ENCODE measurements at places on chromosomes 2 and 18. TPM values are rescaled to one million over a fixed set of nuclear protein-coding genes. Genes with fewer than 3 reads are reported as not detected.

IL18RAP gene
- total RNA-seq = 4.1 TPM

CYP1B1 gene
- 19.4 TPM for total RNA-seq

VAMP5 gene
- 28.0 TPM for total RNA-seq

SLC19A3 gene
- not detected for total RNA-seq

SERPINB8 gene
- 16.8 TPM for total RNA-seq

GPR75 gene
- total RNA-seq = 2.1 TPM

SLC23A3 gene
- total RNA-seq = 2.3 TPM

CEBPZOS gene
- 33.7 TPM for total RNA-seq

CNTNAP5 gene
- not detected for total RNA-seq

UGT1A5 gene
- total RNA-seq = not detected

SIX2 gene
- total RNA-seq = 0.09 TPM

MAP3K19 gene
- total RNA-seq = not detected

TTN gene
- 0.83 TPM for total RNA-seq

DNA sequence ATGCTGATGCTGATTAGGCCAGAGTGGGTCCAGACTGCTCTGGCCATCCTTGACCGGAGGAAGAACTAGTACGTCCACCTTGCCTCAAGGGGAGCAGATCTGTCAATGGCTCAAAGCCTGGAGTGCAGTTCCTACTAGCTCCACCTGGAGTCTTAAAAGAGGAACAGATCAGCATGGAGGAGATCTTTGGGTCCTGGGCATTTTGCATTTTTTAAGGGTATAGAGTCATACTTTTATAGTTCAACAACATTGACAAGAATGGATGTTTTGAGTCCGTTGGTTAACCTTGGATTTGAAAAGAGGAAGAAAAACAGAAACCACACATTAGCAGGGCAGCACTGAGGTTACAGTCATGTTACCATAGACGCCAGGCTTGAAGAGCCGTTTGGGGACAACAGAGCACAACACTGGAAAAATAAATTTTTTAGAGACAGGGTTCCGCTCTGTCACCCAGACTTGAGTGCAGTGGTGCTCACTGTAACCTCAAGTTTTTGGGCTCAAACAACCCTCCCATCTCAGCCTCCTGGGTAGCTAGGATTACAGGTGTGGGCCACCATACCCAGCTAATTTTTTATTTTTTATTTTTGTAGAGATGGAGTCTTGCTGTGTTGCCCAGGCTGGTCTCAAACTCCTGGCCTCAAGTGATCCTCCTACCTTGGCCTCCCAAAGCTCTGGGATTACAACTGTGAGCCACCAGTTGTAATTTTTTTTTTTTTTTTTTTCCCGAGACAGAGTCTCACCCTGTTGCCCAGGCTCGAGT lies 78.5 kb downstream of the PRKCE start:
- no peak for DNase-seq

- DNase-seq = no peak
Measured at GRCh38 chr2:211085056-211085680, 528.8 kb downstream of the CPS1 start.

- DNase-seq = no peak
Measured at GRCh38 chr2:166454006-166454595, 39.9 kb downstream of the SCN7A start.

- peak; percentile 20 for DNase-seq
Measured at GRCh38 chr2:110804915-110805314, 72.5 kb downstream of the ACOXL start.

DNA sequence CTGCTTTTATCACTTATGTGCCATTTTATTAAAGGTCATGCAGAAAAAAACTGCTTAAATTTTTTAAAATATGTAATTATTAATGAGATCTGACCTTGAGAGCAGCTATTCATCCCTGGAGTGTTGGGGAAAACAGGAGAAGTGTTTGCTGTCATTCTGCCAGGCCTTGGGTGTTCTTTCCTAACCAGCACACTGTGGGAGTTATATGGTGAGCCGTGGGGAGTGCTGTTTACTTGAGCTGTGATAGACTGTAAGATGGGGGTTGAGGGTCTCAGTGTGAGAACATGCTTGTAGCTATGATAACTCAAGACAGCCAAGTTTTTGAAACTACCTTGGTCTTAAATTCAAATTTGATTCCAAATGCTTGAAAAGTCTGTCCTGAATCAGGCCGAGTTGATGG lies 101.3 kb upstream of the ARHGAP28 start:
- DNase-seq = no peak

DNA sequence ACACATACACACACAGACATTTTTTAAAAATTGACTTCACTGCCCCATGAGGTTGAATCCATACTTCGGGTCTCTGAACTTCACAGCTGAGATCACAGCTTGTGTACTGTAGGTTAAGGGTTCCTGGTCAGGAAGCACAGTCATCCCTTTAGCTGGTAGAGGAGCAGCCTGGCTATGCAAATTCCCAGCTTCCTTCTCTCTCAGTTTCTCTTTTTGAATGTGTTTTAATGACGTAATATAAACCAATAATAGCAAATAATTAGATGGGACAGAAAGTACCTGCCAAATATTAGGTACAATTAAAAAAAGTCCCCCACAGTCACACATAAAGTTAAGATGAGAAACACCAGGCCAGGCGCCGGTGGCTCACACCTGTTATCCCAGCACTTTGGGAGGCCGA lies 178.7 kb downstream of the ZNF385B start:
- no peak for DNase-seq

DNA sequence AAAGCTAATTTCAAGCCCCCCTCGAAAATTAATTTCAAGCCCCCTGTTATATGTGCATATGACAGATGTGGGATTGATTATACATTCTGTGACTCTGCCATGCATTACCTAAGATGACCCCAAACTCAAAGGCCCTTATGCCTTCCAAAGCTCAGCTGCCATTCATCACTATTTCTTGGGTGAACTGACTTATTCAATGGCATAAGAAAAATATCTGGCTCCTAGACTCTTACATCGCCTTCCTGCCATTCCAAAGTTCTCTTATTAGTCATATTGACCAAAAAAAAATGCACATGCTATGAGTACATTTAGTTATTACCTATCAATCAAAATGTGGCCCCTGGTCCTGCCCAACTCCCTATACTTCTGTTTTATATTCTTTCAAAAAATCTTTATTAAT lies 291.8 kb upstream of the CHAC2 start:
- no peak for DNase-seq

GRCh38 chr2:74528600-74529356 lies 728 bp downstream of the AUP1 start:
- DNase-seq = no peak

DNA sequence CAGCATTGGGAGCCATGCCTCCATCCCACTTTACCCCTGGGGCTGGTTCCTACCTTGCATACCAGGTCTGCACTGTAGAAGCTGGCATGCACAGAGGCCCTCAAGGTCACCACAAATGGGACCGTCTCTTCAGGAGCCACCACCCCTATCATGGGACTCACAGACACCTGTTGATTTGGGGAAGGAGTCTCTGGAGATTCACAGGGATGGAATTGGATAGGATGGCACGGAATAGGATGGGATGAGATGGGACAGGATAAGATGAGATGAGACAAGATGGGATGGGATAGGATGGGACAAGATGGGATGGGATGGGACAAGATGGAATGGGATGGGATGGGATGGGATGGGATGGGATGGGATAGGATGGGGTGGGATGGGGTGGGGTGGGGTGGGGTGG lies 16.1 kb upstream of the CRYBA2 start:
- no peak for DNase-seq

DNA sequence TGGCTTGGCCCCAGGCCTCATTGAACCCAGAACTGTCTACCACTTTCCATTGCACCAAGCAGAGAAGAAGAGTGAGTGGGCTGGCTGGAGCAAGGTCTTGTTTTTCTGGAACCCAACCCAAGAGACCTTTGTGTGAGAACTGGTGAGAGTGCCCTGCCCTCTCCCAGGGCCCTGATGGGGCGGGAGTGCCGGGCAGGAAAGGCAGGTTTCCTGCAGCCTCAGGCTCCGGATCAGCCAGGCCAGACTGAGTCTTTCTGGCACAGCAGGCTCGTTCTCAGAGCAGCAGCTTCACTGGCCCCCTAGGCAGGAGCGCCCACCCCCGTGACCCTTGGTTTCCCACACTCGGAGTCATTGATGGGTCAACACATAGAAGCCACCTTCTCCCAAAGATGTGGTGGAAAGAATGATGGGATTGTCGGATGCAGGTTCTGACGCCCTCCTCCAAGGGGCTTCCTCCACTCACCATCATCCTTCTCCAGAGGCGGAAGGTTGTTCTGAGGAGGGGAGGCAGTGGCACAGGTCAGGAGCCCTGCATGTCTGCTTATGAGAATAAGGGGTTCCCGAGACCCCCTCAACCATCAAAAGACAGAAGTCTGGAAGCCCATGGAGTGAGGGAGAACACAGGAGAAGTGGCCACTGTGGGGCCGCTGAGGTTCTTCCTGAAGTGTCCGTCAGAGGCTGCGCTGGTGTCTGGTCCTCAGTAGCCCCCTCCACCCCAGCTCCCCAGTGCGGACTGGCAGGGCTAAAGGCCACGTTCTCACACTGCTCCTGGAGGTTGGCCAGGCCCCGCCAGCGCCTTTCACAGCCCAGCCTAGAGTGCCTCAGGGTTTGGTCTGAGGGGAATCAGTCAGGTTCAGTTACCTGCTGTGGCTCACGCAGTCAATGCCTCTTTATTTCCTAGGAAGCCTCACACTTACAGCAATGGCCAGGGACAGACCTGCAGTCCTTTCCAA lies 62.8 kb upstream of the LAPTM4A start:
- no peak for DNase-seq

DNA sequence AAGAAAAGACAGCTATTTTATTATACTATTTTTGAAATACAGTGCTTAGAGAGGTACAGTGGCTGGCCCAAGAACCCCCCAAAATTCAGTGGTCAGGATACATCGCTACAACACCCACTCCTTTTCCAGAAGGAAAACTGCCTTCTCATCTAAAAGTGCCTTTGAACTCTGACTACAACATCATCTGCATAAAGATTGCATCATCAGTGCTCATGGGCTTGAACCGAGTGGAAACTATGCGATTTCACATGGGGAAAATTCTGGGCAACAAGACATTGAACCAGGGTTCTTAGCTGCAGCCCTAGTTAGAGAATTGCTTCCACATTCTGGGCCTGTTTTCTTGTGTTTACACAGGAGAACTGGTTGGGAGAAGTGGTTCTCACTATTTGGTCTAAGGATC lies 294.6 kb upstream of the SLC14A2 start:
- DNase-seq = no peak

- no peak for DNase-seq
Measured at GRCh38 chr18:45836242-45837205, 11.0 kb downstream of the SIGLEC15 start.

GRCh38 chr2:174335988-174336500 lies 1.3 kb downstream of the SP9 start:
- DNase-seq = peak; percentile 37

DNA sequence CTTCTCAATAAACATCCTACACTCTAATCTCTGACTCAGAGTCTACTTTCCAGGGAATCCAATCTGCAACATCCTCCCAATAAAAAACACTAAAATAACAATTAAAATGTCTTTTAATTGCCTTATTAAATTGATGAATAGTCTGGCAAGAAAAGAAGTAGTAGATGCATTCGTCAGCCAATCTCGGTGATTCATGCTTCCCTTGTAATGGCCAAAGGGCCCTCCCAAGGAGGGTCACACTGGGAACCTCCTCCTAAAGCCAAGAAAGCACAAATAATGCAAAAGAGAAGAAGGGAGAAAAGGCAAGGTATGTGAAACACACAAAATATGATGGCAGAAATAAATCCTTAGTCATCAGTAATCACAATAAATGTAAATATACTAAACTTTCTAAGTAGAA lies 16.8 kb downstream of the ST8SIA5 start:
- DNase-seq = no peak

- no peak for DNase-seq
Measured at GRCh38 chr2:118968042-118968441, 26.0 kb downstream of the MARCO start.

DNA sequence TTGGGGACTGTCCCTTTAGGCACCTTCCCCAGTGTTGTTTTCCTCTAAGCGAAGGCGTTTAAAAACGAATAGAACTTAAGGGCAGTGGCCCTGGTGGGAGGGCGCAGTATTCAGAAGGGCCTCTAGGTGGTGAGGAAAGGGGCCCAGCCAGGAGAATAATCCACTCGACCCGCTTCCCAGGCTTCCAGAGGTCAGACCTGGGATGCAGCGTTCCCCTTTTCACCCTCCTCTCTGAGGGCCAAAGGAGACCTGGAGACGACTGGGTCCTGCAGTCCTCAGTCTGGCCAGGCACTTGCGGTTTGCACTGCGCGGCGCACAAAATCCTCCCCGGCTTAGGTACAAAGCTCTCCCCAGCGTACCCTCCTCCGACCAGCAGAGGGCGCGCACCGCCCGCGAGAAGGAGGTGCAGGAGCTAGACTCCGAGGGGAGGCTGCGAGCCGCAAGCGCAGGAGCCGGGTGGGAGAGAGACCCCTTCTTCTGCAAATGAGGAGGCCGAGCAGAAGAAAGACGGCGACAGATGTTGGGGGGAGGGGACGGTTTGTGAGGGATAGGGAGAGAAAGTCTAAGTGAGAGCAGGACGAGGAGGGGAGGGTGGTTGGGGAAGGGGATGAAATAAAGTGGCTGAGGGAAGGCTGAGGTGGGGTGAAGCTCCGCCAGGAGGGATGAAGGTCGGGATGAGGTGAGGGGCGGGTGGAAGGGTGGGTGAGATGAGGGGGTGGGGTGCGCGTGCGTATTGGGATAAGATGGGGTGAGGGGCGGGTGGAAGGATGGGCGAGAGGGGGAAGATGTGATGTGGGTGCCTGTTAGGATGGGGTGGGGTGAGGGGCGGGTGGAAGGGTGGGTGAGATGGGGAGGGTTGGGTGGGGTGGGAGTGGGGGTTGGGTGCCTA lies 4.9 kb downstream of the FEV start:
- peak; percentile 71 for DNase-seq

DNA sequence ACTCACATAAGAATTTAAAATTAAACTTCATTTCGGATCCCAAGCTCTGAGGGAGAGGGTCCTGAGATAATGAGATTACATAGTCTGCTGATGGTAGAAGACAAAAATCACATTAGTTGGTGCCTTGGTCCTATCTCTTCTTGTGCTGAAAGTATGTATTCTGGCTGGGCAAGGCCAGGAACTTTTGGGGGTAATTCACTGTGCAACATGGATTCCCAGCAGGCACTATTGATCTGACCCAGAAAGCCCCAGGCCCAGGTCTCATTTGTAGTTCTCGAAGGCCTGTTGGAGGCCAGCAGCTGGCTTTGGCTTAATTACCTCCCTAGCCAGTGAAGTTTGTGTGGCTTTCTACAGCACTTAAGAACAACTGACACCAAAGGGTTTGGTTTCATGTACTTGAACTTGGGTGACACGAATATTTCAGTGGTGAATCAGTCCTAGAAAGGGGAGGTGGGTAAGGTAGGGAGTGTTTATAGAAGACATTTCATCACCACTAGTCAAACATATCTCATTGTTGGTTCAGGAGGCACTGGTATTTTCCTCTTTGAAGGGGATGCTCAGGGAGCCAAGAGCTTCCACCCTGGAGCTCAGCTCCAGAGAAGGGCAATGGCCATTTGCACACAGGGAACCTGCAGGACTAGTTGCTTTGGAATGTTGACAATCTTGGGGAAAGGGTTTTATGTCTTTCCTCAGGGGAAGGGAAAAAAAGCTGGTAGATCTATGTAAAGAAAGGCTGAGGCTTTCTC lies 217.8 kb downstream of the OSR1 start:
- DNase-seq = no peak

- DNase-seq = no peak
Measured at GRCh38 chr18:44258086-44258485, 422.6 kb upstream of the SETBP1 start.

Data from CD8-positive, alpha-beta memory T cell (primary cell).